Kasumi-1 (cell line): ENCODE measurements at places on chromosomes 12 and 14.

GRCh38 chr12:42097971-42098370 is 46.7 kb downstream of the GXYLT1 start:
- peak; percentile 39 for DNase-seq

- no peak for DNase-seq
These were observed 9.5 kb upstream of the RERG start for GRCh38 chr12:15230751-15231150.

GRCh38 chr12:89162589-89163261 is 189.6 kb downstream of the DUSP6 start:
- DNase-seq = peak; percentile 98

- DNase-seq = peak; percentile 1
These were observed 25.7 kb downstream of the KLRK1 start for GRCh38 chr12:10363914-10364814.

DNA sequence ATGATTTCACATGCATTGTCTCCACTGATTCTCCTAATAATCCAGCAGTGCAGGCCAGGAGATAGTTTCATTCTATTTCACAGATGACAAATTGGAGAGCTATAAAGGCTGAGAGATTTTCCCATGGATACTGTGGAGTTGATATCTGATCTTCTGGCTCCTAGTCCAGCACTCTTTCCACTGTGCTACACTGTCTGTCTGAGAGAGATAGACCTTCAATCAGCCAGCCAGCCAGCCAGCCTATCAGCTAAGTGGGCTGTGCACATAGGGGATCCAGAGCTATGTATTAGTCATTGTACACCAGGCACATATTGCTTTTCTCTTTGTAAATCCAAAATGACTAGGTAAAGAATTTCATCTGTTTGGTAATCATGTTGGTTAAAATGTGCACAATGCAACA is 91.8 kb upstream of the ATP2B1 start:
- no peak for DNase-seq

DNA sequence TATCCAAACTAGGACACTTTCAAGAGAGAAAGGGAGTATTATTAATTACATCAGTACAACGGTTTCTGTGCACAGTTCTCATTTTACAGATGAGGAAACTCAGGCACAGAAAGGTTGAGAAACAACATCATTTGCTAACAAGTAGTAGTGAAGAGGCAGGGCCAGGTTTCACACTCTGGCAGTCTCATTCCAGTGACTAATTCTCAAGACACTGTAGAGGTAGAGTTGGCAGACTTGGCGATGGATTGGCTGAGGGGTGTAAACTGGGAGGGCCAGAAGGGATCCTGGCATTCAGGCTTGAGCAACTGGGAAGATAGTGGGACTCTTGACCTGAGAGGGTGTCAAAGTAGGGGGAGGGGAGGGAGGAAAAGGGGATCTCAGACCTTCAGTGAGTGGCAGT is 73.8 kb upstream of the BDKRB2 start:
- DNase-seq = no peak

- DNase-seq = no peak
These were observed 40.4 kb downstream of the TSPAN9 start for GRCh38 chr12:3117591-3118015.

GRCh38 chr14:99081156-99081765 is 190.7 kb downstream of the BCL11B start:
- no peak for DNase-seq

- no peak for DNase-seq
These were observed 16.9 kb downstream of the PDE6H start for GRCh38 chr12:14989790-14990189.

DNA sequence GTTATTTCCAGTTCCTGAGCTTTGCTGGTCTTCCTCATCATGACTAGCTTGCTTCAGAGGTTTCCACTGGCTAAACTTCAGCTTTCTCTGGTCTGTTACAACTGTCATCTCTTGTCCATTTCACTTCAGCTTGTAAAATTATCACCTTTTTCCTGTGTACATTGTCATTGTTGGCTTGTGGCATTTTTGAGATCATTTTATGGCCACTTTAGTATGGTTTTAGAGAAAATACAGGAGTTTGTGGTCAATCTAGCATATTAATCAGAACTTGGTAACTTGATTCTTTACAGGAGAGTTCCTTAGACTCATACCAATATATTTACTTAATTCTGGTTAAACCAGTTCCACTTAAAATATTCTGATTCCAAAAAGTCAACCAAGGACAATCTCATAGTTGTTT is 235.9 kb upstream of the KITLG start:
- peak; percentile 55 for DNase-seq

GRCh38 chr14:32407130-32407529 is 78.0 kb downstream of the AKAP6 start:
- no peak for DNase-seq

DNA sequence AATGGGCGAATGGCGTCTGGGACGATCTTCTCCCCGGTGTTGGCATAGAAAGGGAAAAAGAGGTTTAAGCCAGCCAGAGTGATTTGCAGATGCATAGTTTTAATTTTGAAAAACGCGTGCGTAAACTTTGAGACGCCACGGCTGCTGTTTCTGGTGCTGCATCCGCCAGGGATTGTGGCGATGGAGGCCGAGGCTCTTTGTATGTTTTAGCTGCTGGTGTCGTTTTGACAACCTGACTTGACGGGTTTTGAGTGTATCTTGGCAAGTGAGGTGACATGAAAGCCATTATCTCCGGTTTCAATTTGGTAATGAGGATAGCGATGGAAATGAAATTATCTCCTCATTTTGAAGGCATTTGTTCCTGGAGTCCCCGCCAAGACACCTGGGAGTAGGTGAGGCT is 1.6 kb downstream of the PTGDR start:
- no peak for DNase-seq
